HFF-Myc (cell line): ENCODE measurements at places on chromosomes 1 and 21.

DNA sequence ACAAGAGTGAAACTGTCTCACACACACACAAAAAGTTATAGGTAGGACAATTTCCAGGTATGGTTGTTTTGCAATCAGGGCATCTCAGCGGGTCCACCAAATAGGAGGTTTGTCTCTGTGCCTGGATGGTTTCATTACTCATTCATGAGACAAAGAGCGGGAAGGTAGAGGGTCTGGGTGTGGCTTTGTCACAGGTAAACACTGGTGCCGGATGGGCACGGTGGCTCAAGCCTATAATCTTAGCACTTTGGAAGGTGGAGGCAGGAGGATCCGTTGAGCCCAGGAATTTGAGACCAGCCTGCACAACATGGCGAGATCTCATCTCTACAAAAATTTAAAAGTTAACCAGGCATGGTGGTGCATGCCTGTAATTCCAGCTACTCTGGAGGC, 16.3 kb upstream of the ERVH48-1 start:
- no peak for DNase-seq

DNA sequence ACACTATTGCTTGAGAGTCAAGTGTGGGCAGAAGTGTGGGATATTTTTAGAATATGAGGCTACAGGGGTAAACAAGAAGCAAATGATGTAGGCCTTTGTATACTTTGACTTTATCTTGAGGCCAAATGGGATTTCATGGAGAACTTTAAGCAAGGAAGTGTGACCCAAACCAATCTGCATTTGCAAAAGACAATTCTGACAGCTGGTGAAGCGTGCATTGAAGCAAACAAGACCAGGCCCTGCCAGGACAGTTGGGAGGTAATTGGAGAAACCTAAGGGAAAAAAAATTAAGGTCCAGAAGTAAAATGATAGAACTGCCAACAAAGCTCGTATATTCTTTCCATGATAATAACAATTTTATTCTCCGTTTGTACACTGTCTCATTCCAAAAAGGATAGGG, 168.3 kb downstream of the TM2D1 start:
- no peak for DNase-seq

GRCh38 chr21:41613533-41613909, 105.6 kb upstream of the TMPRSS2 start:
- DNase-seq = no peak

GRCh38 chr1:4101459-4102161, 201.5 kb upstream of the C1orf174 start:
- no peak for DNase-seq

- no peak for DNase-seq
Measured at GRCh38 chr1:192601143-192601542, 25.6 kb downstream of the RGS1 start.

- no peak for DNase-seq
Measured at GRCh38 chr21:14949603-14950002, 115.2 kb downstream of the NRIP1 start.

GRCh38 chr1:70966018-70966638, 81.5 kb downstream of the PTGER3 start:
- no peak for DNase-seq

- no peak for DNase-seq
Measured at GRCh38 chr1:183732236-183732880, 72.6 kb upstream of the RGL1 start.

GRCh38 chr1:11997081-11997850, 17.0 kb downstream of the MFN2 start:
- no peak for DNase-seq

DNA sequence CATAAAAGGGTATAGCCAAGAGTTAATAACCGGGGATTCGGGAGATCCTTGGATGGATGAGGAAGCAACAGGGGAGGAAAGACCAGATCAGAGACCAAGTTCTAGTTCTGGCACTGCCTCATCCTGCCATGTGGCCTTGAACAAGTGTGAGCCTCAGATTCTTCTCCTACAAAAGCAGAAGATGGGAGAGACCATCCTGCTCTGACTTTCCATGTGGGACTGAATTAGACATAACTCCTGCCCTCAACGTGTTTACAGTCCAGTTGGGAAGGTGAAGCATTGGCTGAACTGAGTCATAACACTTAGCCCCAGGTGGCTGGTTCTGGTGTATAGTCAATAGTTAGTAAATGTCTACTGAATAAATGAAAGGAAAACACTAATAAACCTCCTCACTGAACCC, 12.1 kb upstream of the CNR2 start:
- DNase-seq = no peak

- DNase-seq = no peak
Measured at GRCh38 chr1:176225479-176225875, 18.4 kb upstream of the COP1 start.

GRCh38 chr1:226121587-226122400, 59.3 kb downstream of the H3-3A start:
- DNase-seq = no peak

GRCh38 chr1:22876359-22877111, 96.1 kb downstream of the LACTBL1 start:
- DNase-seq = no peak
